Osteocyte (in vitro differentiated cells): ENCODE measurements at places on chromosomes 2 and 18.

- DNase-seq, result no peak
These were observed 3.2 kb downstream of the UBXN4 start for GRCh38 chr2:135744760-135745314.

- DNase-seq, result no peak
These were observed 289.3 kb downstream of the MEIS1 start for GRCh38 chr2:66724241-66724640.

DNA sequence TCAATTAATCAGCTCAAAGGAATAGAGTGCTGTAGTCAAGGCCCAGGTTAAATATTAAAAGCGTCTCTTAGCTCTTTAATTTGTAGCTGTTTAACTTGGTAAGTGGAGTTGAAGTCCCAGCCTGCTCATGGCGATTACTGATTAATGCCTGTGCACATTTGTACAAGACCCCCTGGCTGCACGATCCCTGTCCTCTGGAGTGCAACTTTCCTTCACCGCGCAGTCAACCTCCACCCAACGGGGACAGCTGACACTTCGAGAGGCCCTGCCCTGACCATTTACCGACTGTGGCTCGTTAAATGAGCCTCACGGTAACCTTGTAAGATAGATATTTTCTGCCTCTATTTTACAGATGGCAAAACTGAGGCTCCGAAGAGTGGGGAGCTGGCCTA is 5.5 kb upstream of the CYS1 start:
- DNase-seq, result no peak

DNA sequence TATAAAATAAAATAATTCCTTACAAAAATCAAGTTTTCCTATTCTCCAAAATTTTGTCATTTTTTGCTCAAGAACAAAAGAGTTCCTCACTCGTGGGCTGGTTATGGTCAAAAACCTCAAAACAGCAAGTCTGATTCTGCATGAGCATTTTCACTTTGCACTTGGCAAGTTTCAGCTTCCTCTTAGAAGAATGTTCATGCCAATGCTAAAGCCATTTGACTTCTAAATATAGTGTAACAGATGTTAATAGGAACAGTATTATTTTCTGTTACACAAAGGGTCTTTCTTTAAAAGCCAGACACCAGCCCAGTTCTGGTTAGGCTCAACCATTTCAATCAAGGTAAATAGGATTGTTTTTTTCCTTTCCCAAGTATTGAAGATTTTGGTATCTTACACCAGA is 261.3 kb upstream of the CCDC68 start:
- DNase-seq, result no peak

- DNase-seq, result peak; percentile 19
These were observed 116.7 kb downstream of the EIPR1 start for GRCh38 chr2:3260959-3261358.

GRCh38 chr2:52335727-52336126 is 1303.8 kb upstream of the NRXN1 start:
- DNase-seq, result no peak

DNA sequence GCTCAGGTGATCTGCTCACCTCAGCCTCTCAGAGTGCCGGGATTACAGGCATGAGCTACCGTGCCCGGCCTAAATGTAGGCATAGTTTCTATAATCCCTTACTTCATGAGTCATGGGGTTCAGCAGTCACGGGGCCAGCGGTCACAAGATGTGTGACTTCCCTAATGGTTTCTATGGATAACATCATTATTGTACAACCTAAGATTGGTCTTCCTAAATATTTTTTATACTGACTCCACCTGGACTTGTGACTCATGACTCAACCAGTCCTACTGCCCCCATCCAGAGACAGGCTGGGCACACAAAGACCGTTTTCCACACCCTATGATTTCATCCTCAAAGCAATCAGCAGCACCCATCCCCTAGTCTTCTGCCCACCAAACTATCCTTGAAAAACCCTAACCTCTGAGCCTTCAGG is 15.9 kb downstream of the FAM210A start:
- no peak for DNase-seq

DNA sequence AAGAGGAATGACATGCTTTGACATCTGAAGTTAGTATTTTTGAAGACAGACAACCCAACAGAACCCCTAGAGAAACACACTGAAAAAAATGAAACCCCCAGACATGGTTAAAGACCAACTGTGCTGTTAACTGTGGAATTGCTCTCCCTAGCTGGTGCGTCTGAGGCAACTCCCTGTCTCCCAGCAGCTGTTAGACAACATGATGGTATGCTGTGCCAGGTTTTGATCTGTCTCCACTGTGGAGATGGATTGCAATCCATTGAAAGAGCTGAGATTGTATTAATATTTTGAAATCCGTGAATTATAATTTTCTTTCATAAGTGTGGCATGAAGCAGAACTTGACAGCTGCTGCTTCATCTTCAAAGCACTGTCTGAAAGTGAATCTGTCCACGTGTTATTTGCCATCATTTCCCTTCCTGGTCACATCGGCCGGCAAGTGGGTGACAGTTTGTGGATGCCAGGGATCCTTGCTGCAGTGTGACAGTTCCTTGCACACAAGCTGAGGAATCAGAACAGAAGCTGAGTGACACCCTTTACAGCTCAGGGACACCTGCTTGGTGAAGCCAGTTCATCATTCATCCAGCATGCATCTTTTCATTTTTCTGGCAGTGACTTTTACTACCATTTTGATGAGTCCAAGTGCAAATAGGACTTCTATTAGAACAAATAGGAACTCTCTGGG is 58.2 kb upstream of the ACSL3 start:
- DNase-seq, result no peak

DNA sequence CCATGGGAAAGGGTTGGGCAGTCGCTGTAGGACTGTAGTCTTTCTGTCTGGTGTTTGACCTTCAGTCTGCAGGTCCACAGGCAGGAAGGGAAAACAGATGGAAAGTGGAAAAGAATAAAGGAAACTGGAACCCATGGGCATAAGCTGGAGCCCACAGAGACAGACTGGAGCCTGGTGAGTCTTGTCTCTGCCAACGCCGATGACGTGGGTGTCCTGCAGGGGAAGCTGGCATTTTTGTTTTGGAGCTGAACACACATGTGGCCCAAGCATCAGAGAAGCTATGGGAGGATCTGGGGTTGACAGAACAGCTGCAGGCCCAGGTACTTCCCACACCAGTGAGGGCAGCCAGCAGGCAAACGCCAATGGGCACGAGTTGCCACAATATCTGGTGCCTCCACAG is 28.2 kb upstream of the SOCS6 start:
- no peak for DNase-seq

- DNase-seq, result no peak
These were observed 6.5 kb downstream of the ACKR3 start for GRCh38 chr2:236576087-236576486.

DNA sequence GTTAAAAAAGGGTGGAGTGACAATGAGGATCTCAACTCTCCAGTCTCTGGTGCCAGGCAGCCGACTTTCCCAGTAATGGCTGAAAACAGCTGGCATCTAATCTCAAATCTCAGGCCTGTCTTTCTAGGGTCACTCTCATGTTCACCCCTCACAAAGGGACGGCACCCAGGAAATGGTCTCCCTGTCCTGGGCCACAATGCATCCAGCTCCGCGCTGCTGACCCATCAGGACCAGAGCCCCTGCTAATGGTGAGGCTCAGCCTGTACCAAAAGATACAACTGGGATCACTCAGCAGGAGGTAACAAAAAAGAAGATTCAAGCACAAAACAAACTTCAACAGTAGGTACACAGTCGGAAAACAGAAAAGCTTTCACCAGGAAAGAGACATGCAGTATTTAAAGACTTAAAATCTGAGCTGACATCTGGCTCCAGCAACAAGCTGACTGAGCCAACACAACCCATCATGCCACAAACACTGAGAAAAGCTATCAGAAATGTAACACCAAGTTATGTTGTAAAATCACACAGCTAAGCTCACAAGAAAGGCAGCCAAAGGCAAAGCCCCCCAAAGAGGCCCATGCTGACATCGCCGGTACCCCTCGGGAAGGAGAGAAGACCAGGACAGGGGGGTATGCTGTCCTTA is 13.6 kb upstream of the KIDINS220 start:
- peak; percentile 51 for DNase-seq

DNA sequence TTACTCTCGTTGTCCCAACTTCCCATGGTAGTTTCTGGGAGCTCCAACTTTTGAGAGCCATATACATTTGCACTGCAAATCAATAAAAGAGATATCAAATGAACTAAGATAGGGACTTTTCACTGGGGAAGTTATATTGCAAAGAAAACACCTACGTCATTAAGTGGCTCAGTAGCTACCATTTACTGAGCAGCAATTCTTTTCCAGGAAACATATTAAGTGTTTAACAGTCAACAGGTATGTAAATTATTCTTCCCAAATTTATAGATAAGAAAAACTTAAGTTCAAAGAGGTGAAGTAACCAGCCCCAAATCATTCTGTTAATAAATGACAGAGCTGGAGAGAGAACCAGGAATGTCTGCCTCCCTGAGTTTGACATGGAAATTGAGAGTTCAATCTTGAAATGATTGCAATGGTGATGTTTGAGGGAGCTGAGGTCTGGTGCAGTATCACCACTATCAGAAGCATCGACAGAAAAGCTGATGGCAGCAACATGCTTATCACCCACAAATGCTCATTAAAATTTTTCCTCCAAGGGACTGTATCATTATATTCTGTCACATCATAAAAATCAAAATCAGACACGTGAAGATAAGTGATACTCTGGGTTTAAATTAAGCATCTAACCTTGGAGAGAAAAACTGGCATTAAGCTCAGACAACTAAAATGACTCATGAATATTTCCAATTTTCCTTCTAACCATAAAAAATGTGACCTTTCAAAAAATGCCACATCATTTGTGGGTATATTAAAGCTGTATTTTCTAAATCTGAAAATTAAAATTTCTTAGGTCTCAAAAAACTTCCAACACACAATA is 43.4 kb downstream of the GAREM1 start:
- DNase-seq, result no peak

GRCh38 chr2:102975996-102976975 is 214.5 kb downstream of the TMEM182 start:
- no peak for DNase-seq

- DNase-seq, result no peak
These were observed 46.1 kb downstream of the TMEM185B start for GRCh38 chr2:120177001-120177621.

DNA sequence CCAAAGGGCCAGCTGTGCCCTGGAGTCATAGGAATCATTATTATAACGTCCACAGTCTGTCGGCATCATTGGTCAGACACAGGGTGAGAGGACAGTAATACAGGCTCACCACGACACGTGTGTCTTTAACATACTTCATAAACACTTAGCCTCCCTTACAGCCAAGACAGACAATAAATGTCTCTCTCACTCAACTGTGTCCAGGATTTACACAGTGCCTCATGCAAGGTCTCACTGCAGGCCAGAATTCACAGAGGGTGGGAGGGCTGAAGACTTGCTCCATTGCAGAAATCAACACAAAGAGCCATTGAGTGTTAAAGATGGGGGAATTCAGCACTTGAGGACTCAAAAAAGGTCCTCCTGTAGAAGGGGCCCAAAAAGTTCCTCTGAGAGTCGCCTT is 210.5 kb downstream of the BCL2 start:
- DNase-seq, result no peak

DNA sequence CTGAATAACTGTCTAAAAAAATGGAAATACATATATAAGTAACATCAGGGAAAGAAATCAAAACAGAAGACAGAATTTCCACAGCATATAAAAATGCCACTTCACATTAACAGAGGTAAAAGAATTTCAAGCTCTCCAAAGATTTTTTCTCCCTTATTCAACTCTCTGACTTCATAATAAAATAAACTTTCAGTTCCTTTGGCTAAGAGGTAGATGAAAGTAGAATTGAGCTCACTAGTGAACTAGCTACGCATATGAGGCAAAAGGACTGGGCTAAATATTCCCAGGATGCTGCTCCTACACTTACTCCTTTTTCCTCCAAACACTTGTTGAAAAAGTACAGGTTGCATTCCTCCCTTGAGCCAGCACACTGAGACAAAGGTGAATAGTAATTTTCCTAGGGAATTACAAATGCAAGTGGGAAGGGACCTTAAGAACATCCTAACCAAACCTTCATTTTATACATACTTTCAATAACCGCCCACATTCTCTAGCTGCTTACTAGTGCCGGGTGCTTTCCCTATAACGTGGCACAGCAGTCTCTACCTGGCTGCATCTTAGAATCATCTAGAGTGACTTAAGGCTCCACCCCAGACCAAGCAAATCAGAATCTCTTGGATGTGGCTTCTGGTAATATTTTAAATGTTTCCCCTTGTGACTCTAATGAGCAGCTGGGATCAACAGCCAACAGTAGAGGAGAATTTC is 136.6 kb downstream of the MTCL1 start:
- DNase-seq, result no peak

GRCh38 chr2:205685314-205686055 is 3.2 kb downstream of the NRP2 start:
- no peak for DNase-seq

- DNase-seq, result no peak
These were observed 36.0 kb downstream of the FAM110C start for GRCh38 chr2:10222-10875.

GRCh38 chr2:152200101-152200500 is 24.5 kb upstream of the STAM2 start:
- no peak for DNase-seq

DNA sequence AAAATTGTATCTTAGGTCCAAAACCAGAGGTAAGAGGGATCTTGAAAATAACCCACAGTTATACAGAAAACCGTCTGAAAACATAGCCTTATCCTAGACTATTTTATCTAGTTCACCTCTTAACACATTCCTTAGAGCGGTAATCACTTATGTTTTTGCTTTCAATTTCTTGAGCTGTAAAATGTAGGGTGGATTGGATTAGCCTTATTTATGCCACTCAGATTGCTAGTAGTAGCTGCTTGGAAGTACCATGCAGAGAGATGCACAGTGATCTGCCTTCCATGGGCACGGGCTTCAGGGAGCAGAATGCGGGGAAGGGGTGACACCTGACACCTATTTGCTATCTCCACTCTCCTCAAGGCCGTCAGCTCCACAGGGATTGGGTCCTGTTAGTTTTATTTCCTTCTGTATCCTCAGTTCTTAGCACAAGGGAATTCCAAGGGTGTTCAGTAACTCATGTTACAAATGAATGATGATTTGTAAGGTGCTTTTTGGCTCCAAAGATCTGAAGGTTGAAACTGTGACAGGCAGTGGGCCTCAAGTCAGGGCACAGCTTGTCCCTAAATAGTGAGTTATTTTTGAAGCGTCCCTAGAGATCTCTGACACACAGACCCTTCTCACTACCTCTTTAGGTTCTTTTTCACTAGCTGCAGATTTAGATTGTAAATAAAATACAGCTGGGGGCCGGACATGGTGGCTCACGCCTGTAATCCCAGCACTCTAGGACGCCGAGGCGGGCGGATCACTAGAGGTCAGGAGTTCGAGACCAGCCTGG is 64.0 kb upstream of the PMAIP1 start:
- no peak for DNase-seq

DNA sequence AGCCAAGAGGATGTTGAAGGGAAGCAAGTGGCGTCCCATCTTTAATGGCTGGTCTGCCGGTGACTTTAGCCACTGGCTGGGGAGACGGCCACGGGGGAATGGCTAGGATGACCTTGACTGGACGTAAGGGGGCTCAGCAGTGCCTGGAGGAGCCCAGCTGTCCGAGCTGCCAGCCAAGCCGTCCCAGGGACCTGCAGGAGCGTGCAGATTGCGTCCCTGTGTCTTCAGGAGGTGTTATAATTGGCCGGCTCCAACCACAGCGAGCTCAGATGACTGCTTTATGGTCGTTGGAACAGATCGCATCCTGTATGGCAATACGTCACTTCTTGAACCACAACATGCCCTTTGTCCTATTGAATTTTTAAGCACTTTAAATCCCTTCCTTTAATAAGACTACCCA is 204.6 kb downstream of the EIPR1 start:
- DNase-seq, result no peak

- DNase-seq, result peak; percentile 0
These were observed 79.9 kb downstream of the BCL11A start for GRCh38 chr2:60473546-60473945.

- DNase-seq, result no peak
These were observed 6.1 kb downstream of the IL18R1 start for GRCh38 chr2:102361632-102362241.
